Body of pancreas (tissue), 4 donors: ENCODE measurements at places on chromosomes 11 and 22. TPM values are rescaled to one million over a fixed set of nuclear protein-coding genes. Genes with fewer than 3 reads are reported as not detected.

- H3K27me3 ChIP-seq: no peaks in the 10 kb centered on the region
- no peak overlapping the region for H3K27ac ChIP-seq
- H3K4me3 ChIP-seq: no peak overlapping the region
- DNase-seq: no peak
- no peaks in the 10 kb centered on the region for H3K36me3 ChIP-seq
Observed at GRCh38 chr11:60077216-60077817, 11.1 kb upstream of the MS4A2 start.

GRCh38 chr22:20035375-20036083 is 14.6 kb downstream of the TANGO2 start:
- H3K36me3 ChIP-seq: no peaks in the 10 kb centered on the region
- H3K27me3 ChIP-seq: no peaks in the 10 kb centered on the region
- DNase-seq: no peak
- no peak overlapping the region for H3K27ac ChIP-seq

DNA sequence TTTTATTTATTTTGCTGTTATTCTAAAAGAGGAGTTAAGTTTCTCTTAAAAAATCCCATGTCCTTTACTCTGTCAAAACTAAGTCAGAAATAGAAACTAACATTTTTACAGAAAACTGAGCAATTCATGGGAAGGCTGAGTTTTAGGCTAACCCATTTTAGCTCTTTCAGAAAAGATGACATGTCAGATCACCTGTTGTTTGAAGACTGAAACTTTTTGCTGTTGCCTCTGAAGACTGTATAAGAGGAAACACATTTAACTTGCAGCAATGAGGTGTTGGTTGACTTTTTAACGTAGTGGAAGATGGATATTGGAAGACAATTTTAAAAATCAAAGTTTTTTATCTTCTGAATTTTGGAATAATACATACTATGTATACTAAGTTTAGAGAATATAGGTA is 115.4 kb downstream of the METTL15 start:
- H3K36me3 ChIP-seq: no peaks in the 10 kb centered on the region
- no peak overlapping the region for H3K4me3 ChIP-seq
- H3K27ac ChIP-seq: no peak overlapping the region
- no peaks in the 10 kb centered on the region for H3K4me1 ChIP-seq

DNA sequence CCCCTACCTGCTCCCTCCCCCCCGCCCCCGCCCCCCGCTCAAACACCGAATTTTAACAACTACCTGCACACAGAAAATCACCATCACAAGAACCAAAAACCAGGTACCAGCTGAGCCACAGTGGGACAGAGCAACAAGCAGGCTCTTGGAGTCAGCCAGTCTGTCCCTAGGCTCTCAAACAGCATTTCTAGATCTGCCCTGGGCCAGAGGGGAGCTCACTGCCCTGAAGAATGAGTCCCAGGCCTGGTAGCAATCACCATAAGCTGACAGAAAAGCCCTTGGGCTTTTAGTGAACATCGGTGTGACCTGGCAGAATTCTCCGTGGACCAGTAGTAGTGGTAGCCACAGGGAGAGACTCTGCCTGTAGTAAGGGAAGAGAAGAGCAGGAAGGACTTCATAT is 58.3 kb downstream of the C11orf87 start:
- H3K27me3 ChIP-seq: no peaks in the 10 kb centered on the region
- no peak overlapping the region for H3K27ac ChIP-seq
- H3K4me3 ChIP-seq: no peak overlapping the region
- H3K4me1 ChIP-seq: no peaks in the 10 kb centered on the region
- no peak for DNase-seq

CAPN5 gene
- total RNA-seq: 13.8 TPM

GRCh38 chr11:12478743-12479142 is 101.4 kb downstream of the PARVA start:
- peaks cover 17% of the 10 kb centered on the region for H3K36me3 ChIP-seq
- no peaks in the 10 kb centered on the region for H3K27me3 ChIP-seq
- H3K4me1 ChIP-seq: peaks cover 16% of the 10 kb centered on the region
- H3K27ac ChIP-seq: no peak overlapping the region

LRRC74B gene
- total RNA-seq: not detected

- no peak overlapping the region for H3K27ac ChIP-seq
- no peaks in the 10 kb centered on the region for H3K4me1 ChIP-seq
- no peaks in the 10 kb centered on the region for H3K36me3 ChIP-seq
- H3K4me3 ChIP-seq: no peak overlapping the region
Observed at GRCh38 chr11:10604798-10605197, 36.3 kb upstream of the LYVE1 start.

SLC22A25 gene
- not detected for total RNA-seq

DNA sequence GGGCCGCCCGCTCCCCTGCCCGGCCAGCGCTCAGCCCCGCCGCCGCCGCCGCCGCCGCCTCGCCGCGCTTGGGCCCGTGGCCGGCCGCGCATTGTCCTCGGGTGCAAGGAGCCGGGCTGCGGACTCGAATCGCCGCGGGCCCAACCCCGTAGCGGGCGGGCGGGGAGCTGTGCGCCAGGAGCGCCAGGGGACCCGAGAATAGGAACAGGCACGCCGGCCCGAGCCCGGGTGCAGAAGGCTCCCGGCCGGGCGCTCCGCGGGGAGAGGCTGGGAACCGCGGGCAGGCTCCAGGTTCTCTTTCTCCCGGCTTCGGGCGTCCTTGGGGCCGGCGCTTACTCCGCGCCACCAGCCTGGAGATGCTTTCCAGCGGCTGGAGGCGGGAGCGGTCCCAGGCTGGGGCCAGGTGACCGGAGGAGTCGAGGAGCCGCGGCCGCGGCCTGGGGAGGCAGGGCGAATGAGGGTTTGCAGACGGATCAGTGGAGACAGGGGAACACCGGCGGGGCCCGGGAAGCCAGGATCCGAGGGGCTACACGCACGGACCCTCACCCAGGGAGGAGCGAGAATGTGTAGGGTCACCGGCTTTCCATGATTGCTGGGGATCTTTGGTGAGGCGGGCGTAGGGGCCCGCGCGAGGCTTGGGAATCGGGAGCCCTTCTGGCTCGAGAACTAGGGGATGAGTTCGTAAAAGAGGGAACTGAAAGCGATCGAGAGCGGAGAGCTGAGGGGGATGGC is 726 bp downstream of the PKNOX2 start:
- DNase-seq: peak; percentile 62
- H3K27me3 ChIP-seq: no peaks in the 10 kb centered on the region
- H3K27ac ChIP-seq: peak overlapping the region; percentile 89
- H3K4me3 ChIP-seq: peak overlapping the region; percentile 22
- H3K4me1 ChIP-seq: peaks cover 57% of the 10 kb centered on the region

DNA sequence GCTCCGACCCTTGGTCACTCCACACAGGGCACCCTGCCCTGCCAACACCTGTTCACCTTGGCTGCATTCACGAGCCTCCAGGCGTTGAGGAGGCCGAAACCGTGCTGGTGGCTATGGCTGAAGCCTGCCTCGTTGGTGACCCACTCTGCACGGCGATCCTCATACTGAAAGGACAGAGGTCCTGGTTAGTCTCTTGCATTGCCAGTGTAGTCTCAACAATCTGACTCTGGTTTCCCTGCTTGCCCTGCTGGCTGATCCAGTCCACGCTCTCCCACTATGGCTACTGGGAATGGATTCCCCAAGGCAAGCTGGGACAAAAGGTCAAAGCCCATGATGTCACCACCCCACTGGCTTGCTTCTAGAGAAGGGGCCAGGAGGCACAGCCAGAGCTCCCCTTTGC is 12.9 kb downstream of the PCSK7 start:
- H3K27me3 ChIP-seq: no peaks in the 10 kb centered on the region
- peaks cover 37% of the 10 kb centered on the region for H3K4me1 ChIP-seq
- H3K27ac ChIP-seq: peak overlapping the region; percentile 7
- H3K4me3 ChIP-seq: no peak overlapping the region
- DNase-seq: no peak
- H3K36me3 ChIP-seq: no peaks in the 10 kb centered on the region

DNA sequence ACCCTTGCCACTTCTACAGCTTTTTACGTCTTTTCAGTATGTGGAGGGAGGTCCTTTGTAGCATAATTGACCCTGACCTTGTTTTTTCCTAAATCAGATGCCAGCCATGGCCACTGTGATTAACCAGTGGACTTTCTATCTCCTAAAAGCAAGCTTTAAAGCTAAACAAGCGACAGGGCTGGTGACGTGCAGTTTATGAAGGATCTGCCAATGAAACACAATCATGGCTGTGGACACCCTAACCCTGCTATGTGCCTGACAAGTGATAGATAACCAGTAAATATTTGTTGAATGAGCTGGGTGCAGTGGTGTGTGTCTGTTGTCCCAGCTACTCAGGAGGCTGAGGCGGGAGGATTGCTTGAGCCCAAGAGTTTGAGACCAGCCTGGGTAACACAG is 64.2 kb downstream of the LIF start:
- H3K27ac ChIP-seq: no peak overlapping the region
- H3K4me1 ChIP-seq: peaks cover 27% of the 10 kb centered on the region
- H3K27me3 ChIP-seq: no peaks in the 10 kb centered on the region
- no peak overlapping the region for H3K4me3 ChIP-seq

KRTAP5-9 gene
- total RNA-seq: not detected

DNA sequence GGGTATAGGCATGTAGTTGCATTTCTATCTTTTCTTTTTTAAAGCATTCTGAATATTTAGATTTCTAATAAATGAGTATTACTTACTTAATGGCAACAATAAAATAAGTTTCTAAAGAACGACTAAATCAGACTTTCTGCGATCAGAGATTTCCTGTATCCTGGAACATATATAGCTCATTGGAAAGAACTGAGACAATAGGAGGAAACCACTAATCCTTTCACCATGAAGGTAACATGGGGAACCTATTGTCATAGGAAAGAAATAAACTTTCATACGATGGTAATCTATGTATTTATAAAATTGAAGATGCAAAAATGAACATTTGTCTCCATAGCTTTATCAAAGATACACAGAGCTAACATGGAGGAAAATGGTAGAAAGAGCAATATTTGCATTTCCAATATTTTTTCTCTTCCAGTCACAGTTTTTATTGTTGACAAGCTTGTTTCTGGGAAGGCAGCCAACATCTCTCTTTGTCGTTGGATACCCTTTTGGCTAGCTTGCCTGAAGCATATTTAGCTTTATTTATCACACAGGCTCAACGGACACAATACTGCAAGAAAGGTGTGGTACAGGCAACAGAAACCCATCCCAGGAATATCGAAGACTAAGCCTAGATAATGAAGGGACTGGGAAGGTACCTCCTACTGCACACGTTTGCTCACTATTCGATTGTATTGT is 293.3 kb upstream of the MPPED2 start:
- H3K4me1 ChIP-seq: no peaks in the 10 kb centered on the region
- H3K36me3 ChIP-seq: no peaks in the 10 kb centered on the region
- no peak for DNase-seq
- H3K4me3 ChIP-seq: no peak overlapping the region
- H3K27ac ChIP-seq: no peak overlapping the region
- H3K27me3 ChIP-seq: no peaks in the 10 kb centered on the region

DNA sequence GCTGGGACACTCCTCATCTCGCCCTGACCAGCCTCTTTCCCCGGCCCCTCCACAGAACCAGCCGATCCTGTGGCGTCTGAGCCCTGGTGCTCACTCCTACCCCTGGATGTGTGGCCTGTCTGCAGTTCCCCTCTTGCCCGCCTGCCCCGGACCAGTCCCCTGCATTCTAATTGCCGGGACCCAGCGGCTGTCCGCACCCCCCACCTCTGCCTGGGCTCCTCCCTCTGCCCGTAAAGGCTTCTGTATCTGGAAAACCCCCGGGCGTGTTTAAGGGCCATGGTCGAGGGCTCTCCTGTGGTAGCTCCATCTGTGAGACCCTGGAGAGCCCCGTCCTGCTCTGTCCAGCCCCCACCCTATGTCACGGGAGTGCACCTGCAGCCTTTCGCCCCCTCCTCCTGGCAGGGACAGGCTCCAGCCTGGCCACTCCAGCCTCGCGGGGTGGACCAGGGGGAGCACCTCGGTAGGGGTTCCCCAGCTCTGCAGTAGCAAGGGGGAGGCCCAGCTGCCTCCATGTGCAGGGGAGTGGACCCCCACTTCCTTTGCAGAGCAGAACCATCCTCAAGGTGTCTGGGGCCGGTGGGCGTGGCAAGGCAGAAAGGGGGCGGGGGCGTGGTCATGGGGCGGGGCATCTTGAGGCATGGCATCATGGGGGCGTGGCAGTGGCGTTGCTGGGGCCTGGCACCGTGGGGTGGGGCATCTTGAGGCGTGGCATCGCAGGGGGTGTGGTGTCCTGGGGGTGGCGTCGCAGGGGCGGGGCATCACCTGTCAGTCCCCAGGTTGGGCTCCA is 430.4 kb downstream of the TBC1D22A start:
- no peaks in the 10 kb centered on the region for H3K27me3 ChIP-seq
- H3K4me1 ChIP-seq: no peaks in the 10 kb centered on the region
- H3K36me3 ChIP-seq: no peaks in the 10 kb centered on the region

NLRP10 gene
- not detected for total RNA-seq

DNA sequence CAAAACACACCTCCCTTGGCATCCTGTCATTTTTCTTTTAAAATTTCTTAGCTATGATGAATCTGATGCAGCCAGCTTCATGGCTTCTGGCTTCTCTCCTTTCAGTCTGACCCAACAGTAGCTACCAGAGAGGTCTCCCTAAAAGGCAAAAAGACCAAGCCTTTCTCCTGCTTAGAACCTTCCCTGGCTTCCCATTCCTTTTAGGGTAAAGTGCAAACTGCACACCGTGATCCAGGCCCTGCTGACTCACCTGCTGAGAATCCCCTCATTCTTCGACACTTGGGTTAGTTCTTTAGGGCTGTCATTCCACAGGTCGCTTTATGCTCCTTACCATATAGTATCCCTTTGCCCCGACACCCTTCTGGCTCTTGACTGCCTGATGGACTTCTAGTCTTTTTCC is 362.4 kb downstream of the MIAT start:
- DNase-seq: no peak
- no peaks in the 10 kb centered on the region for H3K36me3 ChIP-seq
- no peak overlapping the region for H3K4me3 ChIP-seq

GRCh38 chr11:11220786-11221185 is 132.3 kb downstream of the CSNK2A3 start:
- no peak overlapping the region for H3K27ac ChIP-seq
- no peaks in the 10 kb centered on the region for H3K27me3 ChIP-seq
- no peaks in the 10 kb centered on the region for H3K36me3 ChIP-seq
- H3K4me3 ChIP-seq: no peak overlapping the region
- peaks cover 9% of the 10 kb centered on the region for H3K4me1 ChIP-seq

GRCh38 chr22:26648528-26649388 is 8.6 kb upstream of the MIAT start:
- H3K27me3 ChIP-seq: no peaks in the 10 kb centered on the region
- no peaks in the 10 kb centered on the region for H3K36me3 ChIP-seq
- H3K27ac ChIP-seq: no peak overlapping the region
- no peak overlapping the region for H3K4me3 ChIP-seq
- H3K4me1 ChIP-seq: peaks cover 5% of the 10 kb centered on the region

GRCh38 chr11:60511393-60511792 is 3.8 kb upstream of the MS4A13 start:
- no peaks in the 10 kb centered on the region for H3K4me1 ChIP-seq
- H3K4me3 ChIP-seq: no peak overlapping the region
- DNase-seq: no peak
- H3K27me3 ChIP-seq: no peaks in the 10 kb centered on the region
- no peaks in the 10 kb centered on the region for H3K36me3 ChIP-seq
